Kidney (tissue), 22 donors: ENCODE measurements at places on chromosomes 13 and 19. TPM values are rescaled to one million over a fixed set of nuclear protein-coding genes. Genes with fewer than 3 reads are reported as not detected.

DNA sequence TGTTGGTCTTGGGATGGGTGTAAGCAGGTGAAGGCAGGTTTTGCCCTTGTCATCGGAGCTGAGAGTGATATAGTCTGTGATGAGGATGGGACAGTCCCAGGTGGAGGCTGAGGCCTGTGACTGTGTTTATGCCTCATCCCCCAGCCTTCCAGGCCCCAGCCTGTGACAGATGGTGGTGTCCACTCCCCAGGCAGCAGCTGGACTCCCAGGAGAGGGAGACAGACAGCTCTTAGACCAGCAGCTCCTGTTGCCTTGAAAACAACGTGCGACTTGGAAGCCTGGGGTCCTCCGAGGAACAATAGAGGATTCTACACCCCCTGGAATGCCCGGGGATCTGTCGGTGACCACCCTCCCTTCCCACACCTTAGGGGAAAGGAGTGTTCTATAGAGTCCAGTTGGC is 63.8 kb downstream of the CHST8 start:
- no peak overlapping the region for H3K4me3 ChIP-seq
- H3K4me1 ChIP-seq, result no peaks in the 10 kb centered on the region
- no peaks in the 10 kb centered on the region for H3K36me3 ChIP-seq
- peaks cover 2% of the 10 kb centered on the region for H3K27me3 ChIP-seq

DNA sequence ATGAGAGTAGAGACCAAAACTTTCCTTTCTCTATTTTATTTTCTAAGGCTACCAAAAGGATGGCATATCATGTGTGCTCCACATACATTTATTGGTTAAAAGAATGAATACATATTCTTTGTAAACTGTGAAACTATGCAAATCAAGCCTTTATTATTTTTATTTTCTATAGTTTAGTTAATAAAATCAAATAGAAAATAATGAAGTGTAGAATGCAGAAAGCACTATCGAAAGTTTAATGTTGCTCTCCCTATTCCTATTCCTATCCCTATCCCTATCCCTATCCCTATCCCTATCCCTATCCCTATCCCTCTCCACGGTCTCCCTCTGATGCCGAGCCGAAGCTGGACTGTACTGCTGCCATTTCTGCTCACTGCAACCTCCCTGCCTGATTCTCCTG is 60.3 kb downstream of the ZNF100 start:
- no peak overlapping the region for H3K27ac ChIP-seq
- DNase-seq, result no peak
- no peaks in the 10 kb centered on the region for H3K4me1 ChIP-seq
- no peak overlapping the region for H3K4me3 ChIP-seq

DNA sequence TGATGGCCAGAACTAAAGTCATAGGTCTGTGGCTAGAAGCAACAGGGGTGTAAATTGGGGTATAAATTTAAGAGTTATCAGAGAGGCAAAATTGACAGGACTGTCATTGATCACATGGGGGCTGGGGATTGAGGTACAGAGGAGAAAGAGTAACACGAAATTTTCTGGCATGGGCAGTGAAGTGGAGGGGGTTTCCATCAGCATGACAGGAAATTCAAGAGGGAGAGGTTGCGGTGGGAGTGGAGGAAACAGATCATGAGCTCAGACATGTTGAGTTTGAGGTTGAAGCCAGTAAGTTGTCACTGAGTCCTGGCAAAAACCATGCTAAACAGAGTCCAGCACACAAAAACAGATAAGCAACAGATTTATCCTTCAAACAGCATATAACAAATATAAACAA is 192.1 kb upstream of the TSC22D1 start:
- DNase-seq, result no peak
- H3K27me3 ChIP-seq, result no peaks in the 10 kb centered on the region
- no peaks in the 10 kb centered on the region for H3K36me3 ChIP-seq
- no peak overlapping the region for H3K27ac ChIP-seq
- H3K4me1 ChIP-seq, result peaks cover 20% of the 10 kb centered on the region

DNA sequence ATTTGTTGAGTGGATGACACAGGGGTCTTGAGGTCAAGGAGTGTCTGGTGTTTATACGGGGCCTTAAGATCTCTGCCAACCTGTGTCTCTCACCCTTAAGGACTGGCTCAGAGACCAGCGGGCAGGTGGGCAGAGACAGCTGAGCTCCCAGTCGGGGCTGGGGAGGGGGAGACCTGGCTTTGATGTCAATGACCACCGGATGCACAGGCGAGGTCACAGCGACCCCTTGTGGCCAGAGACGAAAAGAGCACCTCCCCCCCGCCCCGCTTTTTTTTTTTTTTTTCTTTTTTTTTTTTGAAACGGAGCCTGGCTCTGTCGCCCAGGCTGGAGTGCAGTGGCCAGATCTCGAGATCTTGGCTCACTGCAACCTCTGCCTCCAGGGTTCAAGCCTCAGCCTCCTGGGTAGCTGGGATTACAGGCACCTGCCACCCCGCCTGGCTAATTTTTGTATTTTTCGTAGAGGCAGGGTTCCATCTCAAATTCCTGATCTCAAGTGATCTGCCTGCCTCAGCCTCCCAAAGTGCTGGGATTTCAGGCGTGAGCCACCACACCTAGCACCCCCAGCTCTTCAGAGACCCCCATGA is 12.1 kb upstream of the KLK14 start:
- no peaks in the 10 kb centered on the region for H3K36me3 ChIP-seq
- DNase-seq, result peak; percentile 43
- H3K27me3 ChIP-seq, result no peaks in the 10 kb centered on the region
- H3K4me1 ChIP-seq, result no peaks in the 10 kb centered on the region

- DNase-seq, result no peak
- H3K4me3 ChIP-seq, result no peak overlapping the region
- H3K27me3 ChIP-seq, result no peaks in the 10 kb centered on the region
- H3K36me3 ChIP-seq, result no peaks in the 10 kb centered on the region
- H3K4me1 ChIP-seq, result no peaks in the 10 kb centered on the region
- H3K27ac ChIP-seq, result no peak overlapping the region
These were observed 446.9 kb downstream of the COG6 start for GRCh38 chr13:40102360-40102727.

DNA sequence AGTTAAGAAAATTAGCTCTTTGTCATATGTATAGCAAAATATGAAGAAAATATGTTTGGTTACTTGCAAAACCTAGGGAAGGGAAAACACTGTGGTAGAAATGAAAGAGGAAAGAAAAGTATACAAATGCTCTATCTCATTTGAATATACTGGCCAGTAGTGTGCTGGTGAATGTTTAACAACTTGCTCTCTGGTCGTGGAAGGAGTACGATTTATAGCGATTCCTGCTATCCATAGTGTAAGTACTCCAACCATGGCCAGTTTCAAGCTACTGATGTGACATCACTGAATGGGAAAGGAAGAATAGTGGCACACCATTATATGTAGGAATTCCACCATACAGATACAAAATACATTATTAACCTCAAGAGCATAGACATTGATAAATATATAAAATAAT is 9.3 kb downstream of the BORA start:
- no peak for DNase-seq
- H3K4me3 ChIP-seq, result no peak overlapping the region
- H3K27me3 ChIP-seq, result no peaks in the 10 kb centered on the region
- H3K36me3 ChIP-seq, result peaks cover 5% of the 10 kb centered on the region

- H3K27me3 ChIP-seq, result no peaks in the 10 kb centered on the region
- H3K27ac ChIP-seq, result no peak overlapping the region
- H3K36me3 ChIP-seq, result no peaks in the 10 kb centered on the region
- H3K4me3 ChIP-seq, result no peak overlapping the region
These were observed 931.0 kb upstream of the MIR17HG start for GRCh38 chr13:90416519-90416918.

- no peaks in the 10 kb centered on the region for H3K4me1 ChIP-seq
- no peak overlapping the region for H3K27ac ChIP-seq
- H3K4me3 ChIP-seq, result no peak overlapping the region
- no peaks in the 10 kb centered on the region for H3K36me3 ChIP-seq
- no peaks in the 10 kb centered on the region for H3K27me3 ChIP-seq
- DNase-seq, result no peak
These were observed 1485.3 kb downstream of the PCDH9 start for GRCh38 chr13:65744836-65745235.

DNA sequence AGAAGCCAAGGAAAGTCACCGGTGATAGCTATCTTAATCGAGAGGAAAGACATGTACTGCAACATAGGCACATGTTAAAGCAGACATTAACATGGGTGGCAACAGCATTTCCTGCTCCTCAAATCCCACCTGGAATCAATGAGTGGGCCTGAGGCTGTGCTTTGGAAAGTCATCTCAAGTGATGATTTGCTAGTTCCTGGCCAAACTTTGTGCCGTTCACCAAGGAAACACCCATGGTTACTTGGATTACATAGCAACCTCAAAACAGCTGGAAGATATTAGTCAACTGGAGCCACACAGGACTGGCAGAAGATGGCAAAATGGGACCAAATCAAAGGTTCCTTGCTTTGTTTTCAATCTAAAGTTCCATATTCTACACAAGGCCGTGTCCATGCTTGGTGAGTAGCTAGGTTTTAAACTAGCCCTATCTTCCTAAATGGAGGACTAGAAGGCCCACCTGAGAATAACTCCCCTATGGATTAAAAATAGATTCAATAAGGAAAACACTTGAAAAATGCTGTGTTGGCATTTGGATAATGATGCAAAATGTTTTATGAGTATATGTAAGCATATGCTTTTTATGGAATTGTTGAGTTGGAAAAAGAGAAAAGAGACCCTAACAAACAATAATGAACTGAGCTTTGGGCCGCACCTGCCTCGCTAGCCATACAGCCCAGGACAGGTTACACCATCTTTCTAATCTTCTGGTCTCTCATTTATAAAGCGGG is 144.5 kb downstream of the RGCC start:
- DNase-seq, result no peak
- H3K36me3 ChIP-seq, result peaks cover 6% of the 10 kb centered on the region
- H3K4me1 ChIP-seq, result no peaks in the 10 kb centered on the region
- no peak overlapping the region for H3K4me3 ChIP-seq

DNA sequence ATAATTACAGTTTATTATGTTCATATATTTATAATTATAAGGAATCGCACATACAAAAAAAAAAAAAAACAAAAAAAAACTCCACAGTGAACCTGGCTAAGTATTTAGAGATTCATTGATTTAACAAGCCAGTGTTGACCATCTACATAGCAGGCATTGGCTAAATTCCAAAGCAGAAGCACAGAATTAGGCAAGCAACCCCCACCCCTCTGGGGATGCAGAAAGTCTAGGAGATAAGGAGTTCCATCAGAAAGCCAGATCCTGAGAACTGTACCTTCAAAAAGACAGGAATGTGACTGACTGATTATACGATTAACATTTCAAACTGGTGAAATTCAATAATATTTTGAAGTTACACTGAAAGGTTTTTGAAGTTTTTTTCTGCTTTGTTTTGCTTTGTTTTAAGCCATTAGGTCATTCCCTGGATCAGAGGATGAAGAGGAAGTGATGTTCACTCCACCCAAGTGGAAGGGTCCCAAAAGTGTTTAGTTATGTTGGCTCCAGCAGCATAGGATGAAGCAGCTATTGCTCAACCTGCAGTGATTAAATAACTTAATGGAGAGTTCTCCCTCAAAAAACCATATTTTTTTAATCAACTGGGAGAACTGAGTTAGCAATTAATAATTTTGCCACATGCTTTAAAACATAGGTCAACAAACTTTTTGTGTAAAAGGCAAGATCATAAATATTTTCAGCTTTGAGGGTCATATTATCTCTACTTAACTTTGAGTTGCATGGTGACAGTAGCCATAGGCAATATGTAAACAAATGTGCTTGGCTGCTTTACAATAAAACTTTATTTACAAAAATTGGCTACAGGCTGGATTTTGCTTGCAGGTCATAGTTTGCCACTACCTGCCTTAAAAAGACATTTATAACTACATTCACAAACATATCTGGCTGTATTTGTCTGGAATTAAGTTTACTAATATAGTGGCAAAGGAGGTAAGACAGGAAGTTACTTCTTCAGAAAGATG is 49.6 kb downstream of the DOCK9 start:
- no peak overlapping the region for H3K4me3 ChIP-seq
- no peak overlapping the region for H3K27ac ChIP-seq
- no peak for DNase-seq
- H3K36me3 ChIP-seq, result no peaks in the 10 kb centered on the region
- H3K4me1 ChIP-seq, result no peaks in the 10 kb centered on the region
- no peaks in the 10 kb centered on the region for H3K27me3 ChIP-seq

- DNase-seq, result no peak
- H3K27me3 ChIP-seq, result no peaks in the 10 kb centered on the region
- no peak overlapping the region for H3K4me3 ChIP-seq
These were observed 469.4 kb downstream of the KLF12 start for GRCh38 chr13:73664851-73665250.

- H3K27me3 ChIP-seq, result no peaks in the 10 kb centered on the region
- peaks cover 5% of the 10 kb centered on the region for H3K4me1 ChIP-seq
- DNase-seq, result no peak
- no peak overlapping the region for H3K4me3 ChIP-seq
These were observed 11.1 kb downstream of the MAMSTR start for GRCh38 chr19:48708471-48708870.

GRCh38 chr19:590396-590745 is 690 bp downstream of the HCN2 start:
- H3K27ac ChIP-seq, result no peak overlapping the region
- DNase-seq, result no peak
- H3K36me3 ChIP-seq, result no peaks in the 10 kb centered on the region
- no peaks in the 10 kb centered on the region for H3K4me1 ChIP-seq

GRCh38 chr13:50072676-50073075 is 57.4 kb downstream of the KCNRG start:
- H3K36me3 ChIP-seq, result no peaks in the 10 kb centered on the region
- no peak overlapping the region for H3K4me3 ChIP-seq
- H3K27ac ChIP-seq, result no peak overlapping the region
- H3K27me3 ChIP-seq, result no peaks in the 10 kb centered on the region
- no peak for DNase-seq
- H3K4me1 ChIP-seq, result no peaks in the 10 kb centered on the region

GRCh38 chr19:42245231-42245630 is 2.8 kb upstream of the GSK3A start:
- no peak for DNase-seq
- peak overlapping the region; percentile 99 for H3K27ac ChIP-seq
- no peaks in the 10 kb centered on the region for H3K27me3 ChIP-seq
- peak overlapping the region; percentile 78 for H3K4me3 ChIP-seq
- H3K4me1 ChIP-seq, result no peaks in the 10 kb centered on the region

GRCh38 chr19:8335343-8336071 is 7.6 kb downstream of the KANK3 start:
- no peaks in the 10 kb centered on the region for H3K36me3 ChIP-seq
- no peak overlapping the region for H3K27ac ChIP-seq
- no peaks in the 10 kb centered on the region for H3K4me1 ChIP-seq
- H3K27me3 ChIP-seq, result peaks cover 15% of the 10 kb centered on the region
- DNase-seq, result no peak
- H3K4me3 ChIP-seq, result no peak overlapping the region

- no peak overlapping the region for H3K27ac ChIP-seq
- no peak overlapping the region for H3K4me3 ChIP-seq
- no peaks in the 10 kb centered on the region for H3K4me1 ChIP-seq
- no peaks in the 10 kb centered on the region for H3K27me3 ChIP-seq
- DNase-seq, result no peak
- no peaks in the 10 kb centered on the region for H3K36me3 ChIP-seq
These were observed 9.1 kb downstream of the SERP2 start for GRCh38 chr13:44382635-44383145.

- no peak for DNase-seq
- H3K36me3 ChIP-seq, result no peaks in the 10 kb centered on the region
- no peak overlapping the region for H3K27ac ChIP-seq
- H3K27me3 ChIP-seq, result no peaks in the 10 kb centered on the region
- H3K4me1 ChIP-seq, result no peaks in the 10 kb centered on the region
These were observed 182.7 kb upstream of the CSNK1A1L start for GRCh38 chr13:37288057-37288720.

The PHLDB3 gene
- 10.8 TPM for total RNA-seq

The ADGRE2 gene
- 10.4 TPM for total RNA-seq

The PROZ gene
- total RNA-seq, result not detected

The PPM1N gene
- total RNA-seq, result 2.2 TPM

The PSG2 gene
- total RNA-seq, result not detected

The DCT gene
- 0.13 TPM for total RNA-seq

The TPTE2 gene
- total RNA-seq, result 0.16 TPM

The RAB3A gene
- total RNA-seq, result 5.2 TPM

The LILRB2 gene
- 11.5 TPM for total RNA-seq
